Fibroblast of skin of left biceps (primary cell): ENCODE measurements at places on chromosomes 12 and 14.

DNA sequence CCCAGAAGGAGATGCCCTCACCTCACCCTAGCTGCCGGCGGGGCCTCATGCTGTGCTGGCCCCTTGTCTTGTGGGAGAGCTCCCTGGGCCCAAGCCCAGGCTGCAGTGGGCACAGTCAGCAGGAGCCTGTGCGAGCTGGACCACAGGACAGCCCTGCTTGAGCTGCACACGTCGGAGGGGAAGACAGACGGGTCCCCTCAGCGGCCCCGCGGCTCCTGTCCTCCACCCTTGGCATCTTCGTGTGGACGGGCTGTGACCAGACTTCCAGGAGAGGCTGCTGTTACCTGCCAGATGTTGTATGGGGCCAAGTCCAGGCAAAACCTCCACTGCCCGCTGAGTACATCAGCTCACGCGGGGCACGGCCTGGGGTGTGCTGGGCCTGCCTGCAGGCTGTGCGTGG is 9.4 kb upstream of the TEX22 start:
- DNase-seq: no peak

DNA sequence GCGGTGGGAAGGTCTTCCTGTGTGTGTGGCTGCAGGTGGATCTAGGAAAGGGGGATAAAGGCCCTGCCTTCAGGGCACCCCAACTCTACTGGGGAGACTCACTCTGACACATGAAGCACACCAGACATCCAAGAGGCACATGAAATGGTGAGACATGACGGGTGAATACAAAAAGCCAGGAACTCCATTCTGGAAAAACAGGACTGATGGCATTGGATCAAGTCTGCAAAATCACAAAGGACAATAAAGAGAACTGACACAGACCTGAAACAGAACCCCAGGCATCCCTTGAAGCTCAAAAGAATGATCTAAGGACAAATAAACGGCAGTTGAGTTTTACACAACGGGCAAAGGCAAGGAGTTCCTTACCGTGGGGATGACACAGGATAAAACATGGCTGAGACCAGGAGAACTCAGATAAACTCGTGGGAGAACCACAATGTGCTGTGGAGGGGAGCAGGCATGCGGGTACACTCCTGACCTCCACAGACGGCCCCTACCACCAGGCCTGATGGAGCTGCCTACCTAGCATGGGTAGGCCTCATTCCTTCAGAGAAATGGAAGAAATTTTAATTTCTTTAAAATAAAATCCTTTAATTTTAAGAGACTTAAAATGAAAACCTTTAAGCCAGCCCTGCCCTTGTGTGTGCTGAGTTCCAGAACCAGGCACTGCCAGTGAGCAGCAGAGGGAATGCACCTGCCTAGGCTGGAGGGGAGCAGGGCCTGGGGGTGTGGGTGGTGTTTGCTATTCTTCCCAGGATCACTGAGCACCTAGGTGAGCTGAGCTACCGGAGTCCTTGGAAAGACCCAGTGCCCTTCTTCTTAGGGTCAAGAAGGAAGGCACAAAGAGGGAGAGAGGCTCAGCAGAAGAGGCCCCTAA is 100.1 kb downstream of the SINHCAF start:
- no peak for DNase-seq

DNA sequence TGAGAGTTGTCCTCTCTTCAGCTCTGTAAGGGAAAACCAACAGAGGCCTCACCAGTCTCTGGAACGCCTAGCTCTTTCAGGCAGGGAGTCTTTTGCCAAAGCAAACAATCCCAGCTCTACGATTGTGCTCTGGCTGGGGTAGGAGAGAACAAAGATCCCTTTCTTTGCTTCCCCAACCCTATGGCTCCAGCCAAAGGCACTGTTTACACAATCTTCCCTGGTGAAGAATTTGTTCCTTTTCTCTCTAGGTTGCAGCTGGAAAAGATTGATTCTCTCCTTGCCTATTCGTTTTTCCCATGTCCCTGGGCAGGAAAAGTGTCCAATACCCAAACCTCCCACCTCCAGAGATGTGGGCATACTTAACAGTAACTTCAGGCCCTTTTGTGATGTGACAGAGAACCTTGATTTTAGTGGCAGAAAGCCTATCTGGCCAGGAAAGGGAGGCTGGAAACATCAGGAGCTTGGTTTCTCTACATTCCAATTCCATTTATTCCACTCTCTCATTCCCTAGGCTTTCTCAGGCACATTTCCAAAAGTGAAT is 16.8 kb downstream of the ATP5MC2 start:
- DNase-seq: no peak

DNA sequence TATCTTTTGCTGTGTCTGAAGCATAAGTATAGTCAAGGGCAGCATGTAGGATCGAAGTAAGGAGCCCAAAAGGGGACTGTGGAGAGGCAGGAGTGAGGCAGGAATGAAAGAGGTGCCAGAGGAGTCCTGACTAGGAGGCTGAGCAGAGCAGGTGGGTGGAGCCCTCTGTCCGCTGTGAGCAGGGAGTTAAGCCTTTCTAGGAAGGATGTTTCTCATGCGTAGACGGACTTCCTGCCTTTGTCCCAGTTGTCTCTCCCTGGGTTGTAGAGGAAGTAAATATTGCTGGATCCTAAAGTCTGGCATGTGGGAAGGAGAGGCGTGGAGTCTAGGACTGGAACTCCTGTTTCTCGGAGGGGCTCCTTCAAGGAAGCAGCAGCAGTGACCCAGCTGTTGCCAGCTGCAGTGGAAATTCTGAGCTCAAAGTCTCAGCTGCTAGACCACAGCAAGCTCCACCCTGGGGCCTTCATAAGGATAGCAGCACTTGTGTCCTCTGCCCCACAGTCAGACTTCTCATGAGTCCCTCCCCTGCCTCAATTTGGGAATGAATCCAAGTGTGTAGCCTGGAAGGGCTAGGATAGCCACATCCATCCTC is 44.0 kb downstream of the RBMS2 start:
- DNase-seq: peak; percentile 31

DNA sequence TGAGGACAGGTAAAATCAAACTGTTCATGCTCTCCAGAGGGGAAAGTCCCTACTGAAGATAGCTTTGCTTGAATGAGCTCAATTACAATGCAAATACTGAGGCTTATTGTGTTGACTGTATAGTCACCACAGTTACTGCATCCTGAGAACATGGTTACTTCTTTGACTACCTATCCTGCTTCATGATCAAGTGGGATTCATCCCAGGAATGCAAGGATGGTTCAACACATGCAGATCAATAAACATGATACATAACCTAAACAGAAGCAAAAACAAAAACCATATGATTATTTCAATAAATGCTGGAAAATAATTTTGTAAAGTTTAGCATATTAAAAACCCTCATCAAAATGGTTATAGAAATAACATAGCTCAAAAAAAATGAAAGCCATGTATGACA is 32.9 kb upstream of the P2RX7 start:
- DNase-seq: no peak
